ENCODE measurements at places on chromosomes 7 and 10. TPM values are rescaled to one million over a fixed set of nuclear protein-coding genes. Genes with fewer than 3 reads are reported as not detected.

Gene SLC13A4
- not detected for total RNA-seq

Gene PTPN12
- 83.1 TPM for total RNA-seq

Gene ARHGEF5
- 43.5 TPM for total RNA-seq

Gene MYL10
- not detected for total RNA-seq

Gene ICA1
- total RNA-seq = 41.8 TPM

Gene STOX1
- 1.5 TPM for total RNA-seq

Gene STEAP2
- 15.8 TPM for total RNA-seq

Gene PHKG1
- 0.91 TPM for total RNA-seq

Gene NUTM2E
- 0.16 TPM for total RNA-seq

DNA sequence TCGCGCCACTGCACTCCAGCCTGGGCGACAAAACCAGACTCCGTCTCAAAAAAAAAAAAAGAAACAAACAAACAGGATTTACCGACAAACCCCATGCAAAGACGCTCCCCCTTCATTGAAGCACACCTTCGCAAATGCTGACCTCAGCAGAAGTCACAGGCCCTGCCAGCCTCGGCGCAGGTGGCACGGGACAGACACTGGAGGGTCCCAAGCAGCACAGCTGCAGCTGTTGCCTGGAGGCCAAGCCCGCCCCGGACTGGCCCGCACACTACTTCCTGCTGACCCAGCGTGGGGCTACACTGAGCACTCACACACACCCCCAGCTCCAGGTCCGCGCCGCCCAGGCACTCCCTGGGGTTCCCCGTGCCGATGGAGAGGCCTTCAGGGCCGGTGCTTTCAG lies 31.2 kb downstream of the SNX8 start:
- DNase-seq = peak; percentile 73
- H3K4me1 ChIP-seq = peaks cover 14% of the 10 kb centered on the region
- no peaks in the 10 kb centered on the region for H3K36me3 ChIP-seq
- H3K27ac ChIP-seq = no peak overlapping the region
- no peaks in the 10 kb centered on the region for H3K27me3 ChIP-seq
- H3K4me3 ChIP-seq = no peak overlapping the region

- peak; percentile 92 for DNase-seq
- no peak overlapping the region for H3K27ac ChIP-seq
- no peaks in the 10 kb centered on the region for H3K36me3 ChIP-seq
- no peak overlapping the region for H3K4me3 ChIP-seq
- H3K27me3 ChIP-seq = no peaks in the 10 kb centered on the region
These were observed 247.4 kb downstream of the ELMO1 start for GRCh38 chr7:37201003-37201875.

- no peak overlapping the region for H3K4me3 ChIP-seq
- no peaks in the 10 kb centered on the region for H3K36me3 ChIP-seq
- peaks cover 2% of the 10 kb centered on the region for H3K4me1 ChIP-seq
These were observed 95.7 kb downstream of the RBM20 start for GRCh38 chr10:110739811-110740271.

GRCh38 chr7:140898786-140899536 lies 25.8 kb downstream of the BRAF start:
- no peak for DNase-seq
- no peaks in the 10 kb centered on the region for H3K36me3 ChIP-seq
- H3K27me3 ChIP-seq = no peaks in the 10 kb centered on the region
- H3K4me1 ChIP-seq = peaks cover 2% of the 10 kb centered on the region

DNA sequence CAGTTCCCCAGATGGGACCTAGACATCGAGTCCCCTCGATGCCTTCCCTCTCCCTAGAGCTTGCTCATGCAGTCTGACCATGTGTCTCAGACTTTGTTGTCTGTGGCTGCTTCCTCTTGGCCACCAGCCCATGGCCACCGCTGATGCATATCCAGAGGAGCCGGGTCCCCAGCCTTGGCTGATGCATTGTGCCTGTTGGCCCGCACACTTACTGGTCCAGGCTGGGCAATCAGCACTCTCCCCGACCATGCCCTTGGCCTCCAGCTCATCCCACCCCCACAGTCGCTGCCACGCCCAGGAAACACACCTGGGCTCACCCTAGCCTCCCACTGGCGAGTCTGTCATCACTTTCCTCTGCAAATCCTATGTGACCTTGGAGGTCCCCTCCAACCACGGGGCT lies 10.1 kb downstream of the NPC1L1 start:
- H3K36me3 ChIP-seq = no peaks in the 10 kb centered on the region
- H3K27me3 ChIP-seq = no peaks in the 10 kb centered on the region
- DNase-seq = no peak
- no peak overlapping the region for H3K4me3 ChIP-seq
- H3K27ac ChIP-seq = no peak overlapping the region

DNA sequence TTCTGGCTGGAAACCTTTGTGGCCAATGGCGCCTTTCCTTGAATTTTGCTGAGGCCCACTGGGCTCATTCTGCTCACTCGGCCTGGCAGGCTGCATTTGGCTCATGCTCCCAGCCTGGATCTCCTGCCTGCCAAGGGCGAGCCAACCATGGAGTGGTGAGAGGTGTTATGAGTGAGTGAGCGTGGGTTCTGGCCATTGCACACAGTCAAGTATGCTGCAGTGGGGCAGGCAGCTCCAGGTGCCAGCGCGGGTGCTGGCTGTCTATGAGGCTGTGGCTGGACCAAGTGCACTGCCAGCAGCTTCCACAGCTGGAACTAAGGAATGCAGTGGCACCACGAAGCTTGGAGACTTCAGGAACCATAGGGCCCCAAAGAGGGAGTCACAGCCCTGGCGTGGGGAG lies 42.2 kb upstream of the TUBB8 start:
- no peaks in the 10 kb centered on the region for H3K27me3 ChIP-seq
- no peak overlapping the region for H3K4me3 ChIP-seq
- no peaks in the 10 kb centered on the region for H3K4me1 ChIP-seq
- H3K36me3 ChIP-seq = no peaks in the 10 kb centered on the region
- DNase-seq = no peak
- H3K27ac ChIP-seq = peak overlapping the region; percentile 7

DNA sequence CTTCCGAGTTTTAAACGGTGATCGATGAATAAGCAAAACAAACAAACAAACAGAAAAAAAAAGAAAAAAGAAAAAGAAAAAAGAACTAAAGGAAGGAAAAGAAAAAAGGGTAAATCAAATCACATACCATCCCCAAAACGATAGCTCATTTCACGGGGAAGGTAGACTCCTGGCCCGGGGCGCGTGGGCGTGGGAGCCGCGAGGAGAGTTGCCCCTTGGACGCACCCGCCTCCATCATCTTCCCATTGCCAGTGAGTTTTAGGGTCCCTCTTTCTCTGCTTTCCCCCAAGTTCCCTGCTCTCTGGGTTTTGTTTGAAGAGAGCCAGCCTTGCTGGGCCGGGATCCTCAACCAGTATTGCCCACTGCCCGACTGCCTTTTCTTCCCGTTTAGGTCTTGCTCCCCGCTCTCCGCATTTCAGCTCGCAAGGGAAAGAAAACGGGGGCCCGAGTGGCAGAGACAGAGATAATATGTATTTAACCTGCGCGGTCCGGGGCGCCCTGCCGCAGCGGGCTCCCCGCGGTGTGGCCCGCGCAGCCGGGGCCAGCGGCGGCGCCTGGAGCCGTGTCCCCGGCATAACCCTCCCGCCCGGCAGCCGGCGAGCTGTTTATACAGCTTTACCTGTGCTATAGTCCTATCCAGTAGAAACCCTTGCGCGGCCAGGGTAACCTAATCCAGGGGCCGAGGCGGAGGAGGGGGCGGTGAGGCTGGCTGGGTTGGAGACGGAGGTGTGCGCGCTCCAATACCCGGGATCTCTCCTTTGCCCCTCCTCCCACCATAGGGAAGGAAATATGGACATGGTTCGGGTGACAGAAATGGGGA lies 5.2 kb upstream of the GATA3 start:
- DNase-seq = peak; percentile 79
- H3K4me1 ChIP-seq = no peaks in the 10 kb centered on the region
- peak overlapping the region; percentile 53 for H3K27ac ChIP-seq
- H3K4me3 ChIP-seq = peak overlapping the region; percentile 57

GRCh38 chr10:86079088-86079487 lies 287.5 kb downstream of the GRID1 start:
- no peaks in the 10 kb centered on the region for H3K36me3 ChIP-seq
- H3K27me3 ChIP-seq = no peaks in the 10 kb centered on the region
- no peaks in the 10 kb centered on the region for H3K4me1 ChIP-seq
- H3K4me3 ChIP-seq = no peak overlapping the region
- no peak overlapping the region for H3K27ac ChIP-seq

DNA sequence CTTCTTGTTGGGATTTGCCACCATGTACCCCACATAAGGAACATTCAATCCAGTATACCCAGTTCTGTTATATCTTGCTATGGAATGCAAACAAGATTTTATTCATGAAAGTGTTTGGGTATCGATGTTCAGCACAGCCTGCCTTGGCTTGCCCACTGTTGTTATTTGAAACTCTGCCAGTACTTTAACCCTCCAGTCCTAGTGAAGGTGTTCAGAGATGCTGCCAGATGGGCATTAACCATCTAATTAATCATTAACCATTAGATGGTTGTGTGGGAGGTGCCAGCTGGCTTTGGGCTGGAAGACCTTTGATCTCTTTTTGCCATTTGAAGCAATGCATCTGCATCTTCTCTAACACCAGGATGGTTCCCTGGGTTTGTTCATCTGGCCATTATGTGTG lies 363.0 kb downstream of the SH2D4B start:
- no peak overlapping the region for H3K27ac ChIP-seq
- no peaks in the 10 kb centered on the region for H3K36me3 ChIP-seq
- no peak for DNase-seq
- H3K27me3 ChIP-seq = no peaks in the 10 kb centered on the region
- no peaks in the 10 kb centered on the region for H3K4me1 ChIP-seq
- no peak overlapping the region for H3K4me3 ChIP-seq

- DNase-seq = no peak
- no peak overlapping the region for H3K4me3 ChIP-seq
- H3K27ac ChIP-seq = no peak overlapping the region
- H3K27me3 ChIP-seq = no peaks in the 10 kb centered on the region
- H3K36me3 ChIP-seq = peaks cover 14% of the 10 kb centered on the region
These were observed 157.3 kb downstream of the SND1 start for GRCh38 chr7:127809261-127809702.

GRCh38 chr7:81190997-81191768 lies 272.3 kb upstream of the SEMA3C start:
- no peak for DNase-seq
- H3K27ac ChIP-seq = no peak overlapping the region
- no peak overlapping the region for H3K4me3 ChIP-seq

DNA sequence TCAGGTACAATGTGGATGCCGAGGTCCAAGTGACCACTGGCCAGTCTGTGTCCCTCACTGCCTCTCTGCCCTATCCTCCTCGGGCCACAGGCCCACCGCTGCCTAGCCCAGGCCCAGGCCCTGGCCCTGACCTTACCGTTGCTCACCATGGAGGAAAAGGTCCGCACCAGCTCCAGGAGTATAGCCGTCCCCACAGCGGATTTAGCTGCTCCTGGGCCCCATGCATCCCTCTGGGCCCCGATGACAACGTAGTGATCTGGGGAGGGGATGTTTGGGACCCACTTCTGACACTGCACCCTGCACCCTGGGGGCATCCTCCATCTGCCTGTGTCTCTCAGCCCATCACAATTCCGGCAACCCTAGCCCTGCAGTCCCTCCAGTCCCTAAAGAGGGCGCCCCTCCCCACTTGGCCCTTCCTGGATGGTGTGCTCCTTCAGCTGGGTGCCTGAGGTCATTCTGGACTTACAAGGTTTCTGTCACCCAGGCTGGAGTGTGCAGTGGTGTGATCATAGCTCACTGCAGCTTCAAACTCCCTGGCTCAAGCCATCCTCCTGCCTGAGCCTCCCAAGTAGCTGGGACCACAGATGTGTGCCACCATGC lies 12.1 kb downstream of the TFR2 start:
- no peaks in the 10 kb centered on the region for H3K4me1 ChIP-seq
- DNase-seq = no peak
- no peaks in the 10 kb centered on the region for H3K27me3 ChIP-seq
- H3K4me3 ChIP-seq = no peak overlapping the region
- H3K27ac ChIP-seq = no peak overlapping the region

- no peaks in the 10 kb centered on the region for H3K36me3 ChIP-seq
- no peak overlapping the region for H3K4me3 ChIP-seq
- no peak for DNase-seq
- H3K27ac ChIP-seq = no peak overlapping the region
- no peaks in the 10 kb centered on the region for H3K27me3 ChIP-seq
- peaks cover 3% of the 10 kb centered on the region for H3K4me1 ChIP-seq
These were observed 83.1 kb upstream of the IGFBP3 start for GRCh38 chr7:46003896-46004875.

DNA sequence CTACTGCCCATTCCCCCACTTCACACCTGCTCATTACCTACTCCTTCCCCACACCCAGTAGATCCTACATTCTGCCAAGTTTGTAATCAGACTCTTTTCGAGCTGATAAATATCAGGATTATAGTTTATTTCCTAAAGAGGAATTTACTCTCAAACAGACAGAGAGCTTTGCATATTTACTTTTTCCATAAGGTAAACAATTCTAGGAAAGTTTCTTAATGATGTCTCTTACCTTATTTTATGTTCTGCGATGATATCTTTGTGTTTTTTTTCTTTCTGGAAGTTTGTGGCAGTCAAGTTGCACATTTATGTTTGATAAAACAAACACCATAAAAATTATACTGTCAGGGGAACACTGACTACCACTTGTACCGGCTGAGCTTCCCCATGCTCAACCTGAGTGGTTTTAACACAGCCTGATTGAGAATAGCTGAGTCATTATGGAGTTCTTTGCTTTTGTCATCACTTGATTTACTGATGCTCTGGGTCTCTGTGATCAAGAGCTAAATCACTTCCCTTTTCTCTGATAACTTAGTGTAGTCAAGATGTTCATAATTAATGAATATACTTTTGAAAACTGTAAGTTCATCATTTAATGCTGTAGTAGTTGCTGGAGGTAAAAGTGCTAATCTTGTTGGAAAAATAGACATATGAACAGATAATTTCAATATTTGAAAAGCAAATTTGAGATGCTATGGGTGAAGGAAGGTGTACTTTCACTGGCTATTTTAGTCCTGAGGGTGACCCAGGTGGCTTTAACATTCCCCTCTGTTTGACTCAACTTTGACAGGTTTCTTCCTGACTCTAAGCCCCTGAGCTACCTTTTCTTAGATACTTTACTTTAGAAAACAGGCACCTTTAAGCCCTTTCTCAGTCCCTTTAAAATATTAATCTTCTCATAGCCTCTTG lies 1034.5 kb upstream of the LRRTM3 start:
- DNase-seq = no peak
- no peaks in the 10 kb centered on the region for H3K27me3 ChIP-seq
- no peaks in the 10 kb centered on the region for H3K36me3 ChIP-seq
